ENCODE measurements at places on chromosomes 11 and 22.
A peak's percentile ranks its signal among the peaks of the same experiment; 100 is the strongest.

- no peak for DNase-seq
Observed at GRCh38 chr11:127862406-127862805, 725.0 kb downstream of the ETS1 start.

- no peak for DNase-seq
Observed at GRCh38 chr11:109756521-109756920, 334.5 kb downstream of the C11orf87 start.

DNA sequence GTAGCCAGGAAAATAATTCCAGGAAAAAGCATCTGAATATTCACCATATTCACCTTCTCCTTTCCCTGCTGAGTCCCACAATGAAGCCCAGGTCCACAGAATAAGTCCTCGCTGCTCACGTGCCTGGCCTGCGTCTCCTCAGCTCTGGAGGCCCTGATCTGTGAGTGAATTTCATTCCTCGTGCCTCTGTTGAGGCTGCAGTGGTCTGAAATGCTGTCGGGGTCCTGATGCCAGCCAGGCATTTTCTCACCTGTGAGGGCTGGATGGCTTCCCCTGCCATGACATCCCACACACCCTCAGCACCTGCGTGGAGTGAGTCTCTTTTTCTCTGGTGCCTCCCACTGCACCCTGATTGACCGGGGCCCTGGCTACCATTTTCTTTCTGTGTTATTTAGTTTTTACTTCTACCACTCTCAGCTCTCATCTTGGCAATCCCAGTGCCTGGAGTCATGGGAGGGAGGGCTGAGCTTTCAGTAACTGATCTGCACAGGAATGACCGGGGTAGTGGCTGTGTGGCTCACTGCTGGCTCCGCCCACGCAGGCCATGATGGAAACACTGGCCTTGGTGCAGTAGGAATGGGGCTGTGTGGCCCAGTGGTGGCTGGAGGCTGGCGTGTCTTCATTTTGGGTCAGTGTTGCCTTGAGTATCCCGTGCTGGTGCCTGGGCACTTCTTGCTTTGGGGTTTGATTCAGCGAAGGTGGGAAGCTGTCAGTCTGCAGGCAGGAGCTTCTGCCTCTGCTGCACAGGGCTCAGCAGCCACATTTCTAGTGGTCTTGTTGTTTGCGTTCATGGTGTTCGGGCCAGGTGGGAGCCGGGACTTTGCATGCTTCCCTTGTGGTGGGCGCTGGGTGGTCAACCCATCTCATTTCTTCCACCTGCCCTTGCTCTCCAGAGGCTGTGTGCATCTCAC lies 807.2 kb downstream of the TBC1D22A start:
- DNase-seq: no peak

DNA sequence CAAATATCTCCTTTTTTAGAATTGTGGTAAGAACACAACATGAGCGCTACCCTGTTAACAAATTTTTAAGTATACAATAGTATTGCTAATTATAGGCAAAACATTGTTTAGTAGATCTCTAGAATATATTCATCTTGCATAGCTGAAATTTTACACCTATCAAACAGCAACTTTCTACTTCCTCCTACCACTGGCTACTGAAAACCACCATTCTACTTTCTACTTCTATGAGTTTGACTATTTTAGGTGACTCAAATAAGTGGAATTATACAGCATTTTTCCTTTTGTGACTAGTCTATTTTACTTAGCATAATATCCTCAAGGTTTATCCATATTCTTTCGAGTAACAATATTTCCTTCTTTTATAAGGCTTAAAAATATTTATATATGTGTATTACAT lies 128.4 kb downstream of the FAM76B start:
- DNase-seq: no peak

GRCh38 chr11:128496692-128497060 lies 90.7 kb downstream of the ETS1 start:
- DNase-seq: no peak

DNA sequence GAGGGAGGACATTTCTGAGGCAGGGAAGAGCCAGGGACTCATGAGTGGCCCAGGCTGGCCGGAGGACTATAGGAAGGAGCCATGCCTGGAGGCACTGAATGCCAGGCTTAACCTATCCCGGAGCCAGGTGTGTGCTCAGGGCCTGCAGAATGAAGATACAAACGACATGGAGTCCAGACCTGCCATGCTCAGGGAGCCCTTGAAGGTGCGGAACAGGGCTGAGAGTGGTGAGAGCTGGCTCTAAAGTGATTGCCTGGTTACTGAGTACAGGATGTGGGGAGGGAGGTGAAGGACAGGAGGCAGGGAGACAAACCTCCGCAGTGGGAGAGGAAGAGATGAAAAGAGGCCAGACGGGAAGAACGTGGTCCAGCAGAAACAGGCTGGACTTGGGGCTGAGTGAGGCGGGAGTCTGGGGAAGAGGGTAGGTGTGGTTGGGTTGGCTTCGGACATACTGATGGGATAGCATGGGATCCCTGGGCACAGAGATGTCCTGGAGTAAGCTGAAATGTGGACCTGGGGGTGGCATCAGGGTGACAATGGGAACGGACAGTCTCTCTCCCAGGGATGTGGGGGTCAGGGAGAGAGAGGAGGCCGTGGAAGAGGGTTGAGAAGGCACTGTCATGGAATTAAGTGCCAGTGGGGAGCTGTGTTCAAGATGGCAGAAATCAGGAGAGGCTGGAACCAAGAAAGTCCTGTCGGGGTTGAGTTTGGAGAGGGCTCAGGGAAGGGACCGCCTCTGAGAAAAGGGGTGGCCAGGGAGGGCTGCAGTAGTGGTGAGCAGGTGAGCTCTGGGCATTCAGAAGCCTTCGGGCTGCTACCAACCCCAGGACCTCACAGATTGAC lies 1.5 kb upstream of the ANKRD13D start:
- no peak for DNase-seq

DNA sequence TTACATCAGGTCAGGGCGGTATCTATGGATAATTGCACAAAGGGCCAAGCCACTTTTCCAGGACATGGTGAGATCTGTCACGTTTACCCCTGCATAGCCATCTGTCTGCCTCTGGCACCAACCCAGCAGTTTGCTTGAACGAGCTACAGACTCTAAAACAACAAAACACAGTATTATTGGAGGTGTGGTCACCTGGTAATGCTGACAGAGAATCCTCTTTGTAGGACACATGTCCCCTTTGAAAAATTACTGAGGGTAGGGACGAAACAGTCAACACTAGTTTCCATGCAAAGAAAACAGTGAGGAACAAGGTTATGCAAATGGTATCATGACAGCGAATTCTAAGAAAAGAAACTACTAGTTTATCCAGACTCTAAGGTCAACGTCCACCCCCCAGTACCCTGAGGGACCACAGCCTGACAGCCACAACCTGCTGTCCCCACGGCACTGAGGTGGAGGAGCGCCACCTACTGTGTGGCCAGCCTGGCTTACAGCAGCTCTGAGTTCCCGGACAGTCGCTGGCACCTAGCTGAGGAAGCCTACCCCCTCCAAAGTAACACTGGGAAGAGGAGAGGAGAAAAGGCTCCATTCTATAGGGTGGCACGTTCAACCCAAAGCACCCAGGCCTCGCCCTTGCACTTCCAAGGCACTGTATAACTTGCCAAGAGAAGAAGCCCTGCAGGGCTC lies 117.4 kb upstream of the BID start:
- DNase-seq: peak; percentile 31

DNA sequence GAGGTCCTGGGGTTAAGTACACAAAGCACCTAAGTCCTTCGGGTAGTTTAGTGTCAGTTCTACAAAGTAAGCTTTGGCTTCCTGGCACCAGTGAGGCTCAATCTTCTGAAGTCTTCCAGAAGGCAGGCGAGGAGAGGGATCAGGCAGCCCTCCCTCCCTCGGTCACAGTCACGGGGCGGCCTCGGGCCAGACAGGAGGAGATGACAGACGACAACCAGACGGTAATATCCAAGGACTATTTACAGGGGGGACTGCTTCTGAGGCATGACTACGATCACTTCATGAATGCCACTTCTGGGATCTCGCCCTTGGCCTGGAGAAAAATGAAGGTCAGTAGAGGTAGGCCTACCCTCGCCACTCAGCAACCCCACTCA lies 383 bp upstream of the TMEM223 start:
- no peak for DNase-seq

- no peak for DNase-seq
Observed at GRCh38 chr11:117930668-117931330, 1.6 kb upstream of the TMPRSS13 start.

GRCh38 chr11:441418-442274 lies at the start of gene ANO9:
ANO9 (minus strand) TSS chr11:442011; CDS start chr11:441926, 85 bp downstream.
- no peak for DNase-seq

DNA sequence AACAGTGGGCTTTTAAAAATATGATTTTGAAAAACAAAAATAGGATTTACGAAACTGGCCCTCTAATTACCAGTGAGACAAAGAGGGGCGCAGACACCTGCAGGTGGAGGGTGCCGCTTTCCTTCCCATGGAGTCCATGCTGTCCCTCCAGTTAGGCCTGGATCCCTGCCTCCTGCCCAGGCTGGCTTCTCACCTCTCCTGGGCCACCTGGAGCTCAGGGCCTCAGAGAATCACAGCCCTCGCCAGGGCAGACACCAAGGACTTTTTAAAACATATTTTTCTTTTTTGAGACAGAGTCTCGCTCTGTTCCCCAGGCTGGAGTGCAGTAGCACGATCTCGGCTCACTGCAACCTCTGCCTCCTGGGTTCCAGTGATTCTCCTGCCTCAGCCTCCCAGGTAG lies 1437.2 kb downstream of the TBC1D22A start:
- DNase-seq: no peak

DNA sequence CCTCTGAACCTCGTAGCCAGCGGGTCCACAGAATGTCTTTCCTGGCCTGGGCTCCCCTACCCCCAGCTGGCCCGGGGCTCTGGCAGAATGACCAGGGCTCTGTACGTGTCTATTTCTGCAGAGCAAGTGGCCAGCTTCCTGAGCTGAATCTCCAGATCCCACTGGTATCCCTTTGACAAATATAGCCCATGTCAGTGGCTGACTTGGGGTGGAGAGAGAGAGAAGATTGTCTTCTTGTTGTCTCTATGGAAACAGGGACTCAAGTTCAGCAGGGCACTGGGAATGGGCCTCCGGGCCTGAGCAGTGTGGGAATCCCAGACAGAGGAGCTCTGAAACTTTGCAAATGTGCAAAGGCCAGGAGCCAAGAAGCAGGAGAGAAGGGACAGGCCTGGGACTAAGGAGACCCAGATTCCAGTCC lies 33.9 kb downstream of the ANO1 start:
- DNase-seq: no peak

DNA sequence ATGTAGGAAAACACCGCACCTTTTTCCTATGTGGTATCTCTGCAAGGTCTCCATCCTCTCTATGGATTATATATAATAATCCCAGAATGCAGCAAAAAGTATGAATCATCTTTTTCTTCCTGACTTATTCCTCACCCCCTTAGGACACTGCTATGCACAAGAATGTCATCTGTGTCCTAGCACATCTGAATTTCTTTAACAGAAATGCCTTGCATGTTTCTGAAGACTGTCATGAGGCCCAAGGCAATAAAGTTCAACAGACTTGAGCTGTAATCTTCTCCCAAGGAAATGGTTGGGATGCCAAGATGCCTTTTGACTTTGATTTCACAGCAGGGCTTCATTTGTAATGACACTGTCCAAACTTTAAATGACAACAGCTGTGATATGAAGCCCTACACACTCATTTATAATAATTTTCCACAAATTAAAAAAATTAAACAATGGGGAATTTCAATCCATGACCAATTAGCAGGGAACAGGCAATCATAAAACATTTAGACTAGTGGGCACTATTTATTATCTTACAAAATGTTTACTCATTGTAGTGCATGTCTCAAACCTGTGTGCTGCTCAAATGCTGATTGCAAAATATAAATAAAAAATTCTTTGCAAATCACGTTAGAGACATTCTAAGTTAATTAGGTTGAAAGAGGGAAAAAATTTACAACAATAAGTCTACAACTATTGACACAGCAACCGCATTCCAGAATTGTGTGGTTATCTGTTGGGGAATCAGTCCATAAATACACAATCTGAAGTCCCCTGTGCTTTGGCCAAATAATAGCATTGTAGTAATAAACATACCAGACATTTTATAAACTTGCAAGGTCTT lies 242.3 kb downstream of the SWAP70 start:
- DNase-seq: no peak

GRCh38 chr11:114134870-114135269 lies 75.4 kb downstream of the ZBTB16 start:
- DNase-seq: no peak

- no peak for DNase-seq
Observed at GRCh38 chr22:49976439-49977175, 16.0 kb downstream of the PIM3 start.

- DNase-seq: no peak
Observed at GRCh38 chr11:64667154-64667745, 55.7 kb downstream of the NRXN2 start.

GRCh38 chr11:114651145-114651718 lies 27.1 kb upstream of the NXPE2 start:
- DNase-seq: no peak

GRCh38 chr11:85813721-85814120 lies 2.8 kb upstream of the SYTL2 start:
- no peak for DNase-seq
